ENCODE measurements at places on chromosomes 7 and 10. TPM values are rescaled to one million over a fixed set of nuclear protein-coding genes. Genes with fewer than 3 reads are reported as not detected.
A peak's percentile ranks its signal among the peaks of the same experiment; 100 is the strongest.

- peaks cover 2% of the 10 kb centered on the region for H3K27me3 ChIP-seq
- H3K27ac ChIP-seq = no peak overlapping the region
- peaks cover 13% of the 10 kb centered on the region for H3K4me1 ChIP-seq
- DNase-seq = no peak
- no peaks in the 10 kb centered on the region for H3K36me3 ChIP-seq
- no peak overlapping the region for H3K4me3 ChIP-seq
Observed at GRCh38 chr7:29968683-29969395, 20.8 kb downstream of the SCRN1 start.

NUTM2E gene
- total RNA-seq = 0.27 TPM

DNA sequence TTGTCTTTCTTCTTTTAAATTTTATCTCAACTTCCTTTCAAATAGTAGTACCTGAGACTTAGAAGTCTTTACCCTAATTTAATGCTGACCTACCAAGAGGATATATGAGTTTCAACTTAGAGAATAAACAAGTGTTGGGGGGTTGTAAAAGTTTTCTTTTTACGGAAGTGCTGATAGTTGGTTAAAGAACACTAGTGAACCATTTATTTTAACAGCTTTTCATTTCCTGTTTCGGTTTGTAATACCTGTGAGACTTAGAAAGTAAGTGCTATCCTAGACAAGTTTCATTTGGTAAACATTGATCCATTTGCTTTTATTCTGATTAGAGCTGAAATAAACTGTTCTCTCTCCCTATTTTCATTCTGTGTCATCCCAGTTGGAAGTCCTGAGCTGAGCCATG is 683.1 kb upstream of the SORCS1 start:
- no peak overlapping the region for H3K27ac ChIP-seq
- H3K27me3 ChIP-seq = no peaks in the 10 kb centered on the region
- H3K36me3 ChIP-seq = no peaks in the 10 kb centered on the region
- H3K4me1 ChIP-seq = no peaks in the 10 kb centered on the region

EN2 gene
- not detected for total RNA-seq

SMURF1 gene
- 13.4 TPM for total RNA-seq

GRCh38 chr7:71611986-71612385 is 480.0 kb downstream of the GALNT17 start:
- H3K4me1 ChIP-seq = no peaks in the 10 kb centered on the region
- H3K27ac ChIP-seq = no peak overlapping the region
- no peak overlapping the region for H3K4me3 ChIP-seq
- H3K36me3 ChIP-seq = no peaks in the 10 kb centered on the region
- H3K27me3 ChIP-seq = no peaks in the 10 kb centered on the region

- H3K4me3 ChIP-seq = peak overlapping the region; percentile 96
- DNase-seq = no peak
- peak overlapping the region; percentile 96 for H3K27ac ChIP-seq
- H3K4me1 ChIP-seq = peaks cover 40% of the 10 kb centered on the region
- no peaks in the 10 kb centered on the region for H3K27me3 ChIP-seq
Observed at GRCh38 chr7:155643804-155644177, 670 bp upstream of the RBM33 start.

DNA sequence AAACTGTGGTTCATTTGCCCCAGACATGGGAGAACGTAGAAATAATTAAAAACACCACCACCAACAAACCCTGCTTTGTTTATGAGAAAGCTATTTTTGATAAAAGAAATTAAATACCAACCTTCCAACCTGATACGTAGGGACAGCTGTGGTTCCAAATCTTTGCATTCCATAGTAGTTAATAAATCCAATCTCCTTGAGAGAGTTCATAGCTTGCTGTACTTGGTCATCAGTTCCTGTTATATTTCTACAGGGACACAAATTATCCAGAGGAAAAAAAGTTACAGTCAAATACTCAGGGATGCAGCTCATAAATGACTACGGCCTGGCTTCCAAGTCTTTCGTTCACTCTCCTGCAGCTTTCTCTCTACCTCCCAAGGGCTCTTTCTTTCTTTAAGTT is 41.1 kb downstream of the PUS7 start:
- no peak overlapping the region for H3K4me3 ChIP-seq
- H3K27me3 ChIP-seq = no peaks in the 10 kb centered on the region
- H3K27ac ChIP-seq = no peak overlapping the region
- DNase-seq = no peak

DNA sequence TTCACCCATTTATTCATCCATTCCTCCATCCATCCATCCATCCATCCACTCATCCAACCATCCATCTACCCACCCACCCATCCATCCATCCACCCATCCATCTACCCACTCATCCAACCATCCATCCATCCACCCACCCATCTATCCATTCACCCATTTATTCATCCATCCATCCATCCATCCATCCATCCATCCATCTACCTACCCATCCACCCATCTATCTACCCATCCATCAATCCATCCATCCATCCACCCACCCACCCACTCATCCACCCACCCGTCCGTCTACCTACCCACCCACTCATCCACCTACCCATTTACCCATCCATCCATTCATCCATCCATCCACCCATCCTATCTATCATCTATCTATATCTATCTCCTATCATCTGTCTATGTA is 169.4 kb upstream of the SHH start:
- H3K27ac ChIP-seq = no peak overlapping the region
- H3K36me3 ChIP-seq = no peaks in the 10 kb centered on the region
- no peak overlapping the region for H3K4me3 ChIP-seq

- H3K4me3 ChIP-seq = no peak overlapping the region
- DNase-seq = no peak
- no peaks in the 10 kb centered on the region for H3K27me3 ChIP-seq
- H3K4me1 ChIP-seq = peaks cover 34% of the 10 kb centered on the region
- H3K27ac ChIP-seq = no peak overlapping the region
Observed at GRCh38 chr10:88877298-88877697, 2.7 kb upstream of the STAMBPL1 start.

- H3K36me3 ChIP-seq = no peaks in the 10 kb centered on the region
- no peaks in the 10 kb centered on the region for H3K4me1 ChIP-seq
- DNase-seq = no peak
Observed at GRCh38 chr10:120422457-120422856, 34.6 kb upstream of the PLPP4 start.

DNA sequence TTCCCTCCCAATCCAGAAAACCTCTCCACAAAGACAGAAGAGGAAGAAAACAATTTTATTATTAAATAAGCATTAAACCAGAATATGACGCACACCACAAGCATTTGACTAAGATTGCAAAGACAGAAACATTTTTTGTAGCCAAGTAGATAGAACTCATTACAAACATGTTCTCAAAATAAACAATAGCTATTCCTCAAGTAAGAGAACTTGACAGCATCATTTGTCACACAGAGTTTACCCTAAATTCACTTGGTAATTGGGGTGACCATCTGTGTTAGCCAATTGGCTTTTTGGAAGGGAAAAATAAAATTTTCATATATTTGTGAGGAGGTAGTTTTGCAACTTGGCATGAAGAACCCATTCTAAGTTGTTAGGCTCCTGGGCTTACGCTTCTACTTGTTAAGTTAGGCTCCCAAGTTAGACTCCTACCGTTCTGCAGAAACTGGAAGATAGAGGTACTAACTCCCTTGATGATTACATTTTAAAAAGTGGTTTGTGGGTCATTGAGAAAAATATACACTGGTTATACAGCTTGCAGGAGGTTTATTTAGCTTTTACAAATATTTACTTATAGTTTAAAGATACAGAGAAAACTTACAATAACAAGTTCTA is 618.6 kb upstream of the CNTNAP2 start:
- DNase-seq = no peak
- no peaks in the 10 kb centered on the region for H3K4me1 ChIP-seq
- no peaks in the 10 kb centered on the region for H3K27me3 ChIP-seq
- H3K4me3 ChIP-seq = no peak overlapping the region
- H3K36me3 ChIP-seq = no peaks in the 10 kb centered on the region
- H3K27ac ChIP-seq = no peak overlapping the region
